Stimulated activated CD4-positive, alpha-beta T cell treated with anti-CD3 and anti-CD28 coated beads, TNF-alpha, amount 100 ng/mL, for 24 hours (primary cell): ENCODE measurements at places on chromosomes 5 and 9.

- no peak for DNase-seq
Measured at GRCh38 chr5:111472579-111472978, 39.8 kb downstream of the STARD4 start.

- DNase-seq, result no peak
Measured at GRCh38 chr9:32877639-32878217, 94.4 kb downstream of the TMEM215 start.

DNA sequence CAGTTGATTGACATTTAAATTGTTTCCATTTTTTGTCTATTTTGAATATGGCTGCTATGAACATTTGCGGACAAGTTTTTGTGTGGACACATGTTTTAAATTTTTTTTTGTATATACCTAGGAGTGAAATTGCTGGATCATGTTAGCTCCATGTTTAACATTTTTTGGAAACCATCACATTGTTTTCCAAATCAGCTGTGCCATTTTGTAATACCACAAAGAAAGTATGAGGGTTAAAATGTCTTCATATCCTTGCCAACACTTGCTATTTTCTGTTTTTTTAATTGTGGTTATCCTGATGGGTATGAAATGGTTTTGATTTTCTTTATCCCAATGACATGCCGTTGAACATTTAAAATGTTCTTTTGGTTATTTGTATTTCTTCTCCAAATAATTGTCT, 52.1 kb downstream of the CARTPT start:
- no peak for DNase-seq

DNA sequence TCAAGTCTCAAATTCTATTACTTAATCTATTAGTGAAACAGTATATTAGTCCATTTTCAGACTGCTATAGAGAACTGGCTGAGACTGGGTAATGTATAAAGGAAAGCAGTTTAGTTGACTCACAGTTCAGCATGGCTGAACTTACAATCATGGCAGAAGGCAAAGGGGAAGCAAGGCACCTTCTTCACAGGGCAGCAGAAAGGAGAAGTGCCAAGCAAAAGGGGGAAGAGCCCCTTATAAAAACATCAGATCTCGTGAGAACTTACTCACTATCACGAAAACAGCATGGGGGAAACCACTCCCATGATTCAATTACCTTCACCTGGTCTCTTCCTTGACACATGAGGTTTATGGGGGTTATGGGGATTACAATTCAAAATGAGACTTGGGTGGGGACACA, 67.9 kb upstream of the CHSY3 start:
- no peak for DNase-seq

GRCh38 chr5:136308212-136308795, 57.0 kb downstream of the TRPC7 start:
- no peak for DNase-seq

GRCh38 chr9:110968096-110968495, 70.2 kb downstream of the LPAR1 start:
- DNase-seq, result no peak

DNA sequence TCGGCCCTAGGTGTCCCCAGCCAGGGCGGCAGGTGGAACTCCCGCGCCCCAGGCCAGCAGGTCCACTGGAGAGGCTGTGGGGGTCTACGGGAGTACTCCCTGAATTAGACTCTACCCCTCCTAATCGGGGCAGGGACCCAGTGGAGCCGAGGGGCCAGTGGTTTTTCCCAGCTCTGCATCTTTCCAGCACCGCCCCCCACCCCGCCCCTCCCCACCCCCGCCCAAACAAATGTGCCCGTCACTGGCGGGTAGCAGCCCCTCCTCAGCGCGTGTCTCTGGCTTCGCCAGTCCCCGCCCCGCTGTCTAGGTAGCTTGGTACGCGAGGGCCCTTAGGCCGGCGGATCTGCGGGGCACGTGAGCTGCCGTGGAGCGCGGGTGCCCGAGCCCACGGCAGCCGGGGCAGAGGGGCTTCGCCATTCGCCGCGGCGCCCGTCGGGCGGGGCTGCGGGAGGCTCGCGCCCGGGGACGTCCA, 7.0 kb downstream of the UNC5A start:
- no peak for DNase-seq

DNA sequence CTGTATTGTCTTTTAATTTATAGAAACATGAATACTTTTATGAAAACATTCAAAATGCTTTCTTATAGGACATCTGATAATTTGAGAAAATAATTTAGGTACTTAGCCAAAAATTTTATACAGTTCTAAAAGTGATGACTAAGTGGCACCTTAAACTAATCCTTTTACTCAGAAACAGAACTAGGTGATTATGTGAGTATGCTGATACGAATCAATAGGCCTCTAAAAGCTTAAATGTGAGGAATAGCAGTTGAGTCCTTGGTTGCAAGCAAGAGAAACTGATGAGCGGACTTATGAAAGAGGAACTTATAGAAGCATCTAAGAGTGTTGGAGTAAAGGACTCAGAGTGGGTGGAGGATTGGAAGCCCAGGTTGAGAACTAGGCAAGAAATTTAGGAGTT, 26.4 kb downstream of the ANXA1 start:
- no peak for DNase-seq

- no peak for DNase-seq
Measured at GRCh38 chr5:138849439-138849838, 25.7 kb downstream of the LRRTM2 start.

- peak; percentile 26 for DNase-seq
Measured at GRCh38 chr5:134526483-134527155, 1.1 kb downstream of the JADE2 start.

- no peak for DNase-seq
Measured at GRCh38 chr5:115184770-115185169, 15.1 kb upstream of the TRIM36 start.

DNA sequence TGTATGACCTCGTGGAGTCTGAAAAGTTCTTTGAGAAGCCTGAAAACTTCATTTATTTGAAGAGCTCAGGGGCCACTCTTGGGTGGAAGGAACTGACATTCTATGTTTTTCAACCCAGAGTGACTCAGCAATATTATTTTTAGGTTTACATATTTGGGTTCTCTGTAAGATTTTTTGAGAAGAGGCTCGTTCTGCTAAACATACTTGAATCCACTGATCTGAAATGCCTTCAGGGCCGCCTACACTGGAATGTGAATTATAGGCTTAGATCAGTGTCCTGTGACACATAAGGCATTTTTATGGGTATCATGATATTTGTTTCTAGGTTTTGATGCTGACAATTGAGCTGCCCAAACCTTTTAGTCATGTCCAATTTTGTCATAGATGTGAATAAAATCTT, 86.2 kb downstream of the PSAT1 start:
- DNase-seq, result no peak

DNA sequence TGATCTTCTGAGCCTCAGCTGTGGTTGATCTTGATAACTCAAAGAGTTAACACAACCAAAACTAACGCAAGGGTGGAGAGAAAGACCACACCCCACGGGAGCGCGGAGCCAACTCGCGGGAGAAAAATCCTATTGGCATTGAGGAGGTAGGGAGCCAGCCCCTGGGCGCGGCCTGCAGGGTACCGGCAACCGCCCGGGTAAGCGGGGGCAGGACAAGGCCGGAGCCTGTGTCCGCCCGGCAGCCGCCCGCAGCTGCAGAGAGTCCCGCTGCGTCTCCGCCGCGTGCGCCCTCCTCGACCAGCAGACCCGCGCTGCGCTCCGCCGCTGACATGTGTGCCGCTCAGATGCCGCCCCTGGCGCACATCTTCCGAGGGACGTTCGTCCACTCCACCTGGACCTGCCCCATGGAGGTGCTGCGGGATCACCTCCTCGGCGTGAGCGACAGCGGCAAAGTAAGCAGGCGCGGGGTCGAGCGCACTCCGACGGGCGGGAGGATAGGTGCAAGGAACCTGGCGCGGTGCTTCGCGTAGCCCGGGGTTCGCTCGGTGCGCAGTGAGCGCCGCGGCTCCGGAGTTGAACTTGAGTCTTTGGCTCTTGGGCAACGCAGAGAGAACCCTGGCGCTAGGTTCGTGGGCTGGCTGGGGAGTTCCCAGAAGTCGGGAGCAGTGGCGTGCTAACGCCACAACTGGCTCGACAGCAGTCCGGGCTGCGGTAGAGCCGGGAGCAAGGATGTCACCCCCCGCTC, at the start of gene GDA:
TSS of gene GDA (plus strand) at position 210 of the 745 bp plus-strand sequence. CDS start at position 330, 120 bp downstream.
- DNase-seq, result no peak

GRCh38 chr5:66933066-66933465, 263.5 kb downstream of the CD180 start:
- no peak for DNase-seq

- no peak for DNase-seq
Measured at GRCh38 chr5:16482891-16483290, 17.3 kb upstream of the ZNF622 start.

DNA sequence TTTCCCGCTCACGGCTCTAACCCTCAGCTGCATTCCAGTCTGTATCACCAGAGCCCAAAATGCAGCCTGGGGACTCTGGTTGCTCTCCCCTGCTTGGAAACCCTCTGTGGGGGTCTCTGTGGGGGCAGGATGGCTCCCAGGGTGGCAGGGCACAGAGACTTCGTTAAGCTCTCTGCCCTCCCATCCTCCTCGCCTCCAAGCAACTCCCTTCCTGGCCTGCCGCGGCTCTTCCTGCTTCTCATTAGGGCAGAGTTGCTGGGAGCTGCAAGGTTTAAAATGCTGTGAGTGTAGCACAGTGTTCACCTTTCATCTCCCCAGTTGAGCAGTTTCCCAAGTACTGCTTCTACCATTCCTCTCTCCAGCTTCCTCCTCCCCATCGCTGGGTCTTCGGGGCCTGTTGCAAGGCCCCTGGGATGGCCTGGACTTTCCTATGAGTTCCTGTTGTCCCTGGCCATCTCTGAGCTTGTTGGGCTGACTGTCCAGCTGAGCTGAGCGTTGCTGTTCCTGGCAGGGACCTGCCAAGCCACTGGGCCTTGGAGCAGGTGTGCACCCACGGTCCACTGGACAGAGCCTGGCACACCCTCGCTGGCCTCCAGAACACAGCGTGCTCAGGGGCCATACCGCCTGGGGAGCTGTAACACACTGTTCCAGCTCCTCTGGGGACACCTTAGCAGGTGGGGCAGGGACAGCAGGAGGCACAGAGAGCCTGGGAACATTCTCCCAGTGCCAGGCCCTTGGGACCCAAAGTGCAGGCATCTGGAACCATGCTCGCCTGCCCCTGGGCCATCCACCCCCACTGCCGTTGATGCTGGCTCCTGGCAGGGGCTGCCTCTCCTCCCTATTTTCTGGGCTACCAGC, 188.4 kb downstream of the C9orf50 start:
- DNase-seq, result no peak

- DNase-seq, result no peak
Measured at GRCh38 chr5:168948746-168949145, 352.2 kb downstream of the SLIT3 start.

GRCh38 chr5:167557359-167557758, 734.1 kb upstream of the WWC1 start:
- DNase-seq, result no peak

DNA sequence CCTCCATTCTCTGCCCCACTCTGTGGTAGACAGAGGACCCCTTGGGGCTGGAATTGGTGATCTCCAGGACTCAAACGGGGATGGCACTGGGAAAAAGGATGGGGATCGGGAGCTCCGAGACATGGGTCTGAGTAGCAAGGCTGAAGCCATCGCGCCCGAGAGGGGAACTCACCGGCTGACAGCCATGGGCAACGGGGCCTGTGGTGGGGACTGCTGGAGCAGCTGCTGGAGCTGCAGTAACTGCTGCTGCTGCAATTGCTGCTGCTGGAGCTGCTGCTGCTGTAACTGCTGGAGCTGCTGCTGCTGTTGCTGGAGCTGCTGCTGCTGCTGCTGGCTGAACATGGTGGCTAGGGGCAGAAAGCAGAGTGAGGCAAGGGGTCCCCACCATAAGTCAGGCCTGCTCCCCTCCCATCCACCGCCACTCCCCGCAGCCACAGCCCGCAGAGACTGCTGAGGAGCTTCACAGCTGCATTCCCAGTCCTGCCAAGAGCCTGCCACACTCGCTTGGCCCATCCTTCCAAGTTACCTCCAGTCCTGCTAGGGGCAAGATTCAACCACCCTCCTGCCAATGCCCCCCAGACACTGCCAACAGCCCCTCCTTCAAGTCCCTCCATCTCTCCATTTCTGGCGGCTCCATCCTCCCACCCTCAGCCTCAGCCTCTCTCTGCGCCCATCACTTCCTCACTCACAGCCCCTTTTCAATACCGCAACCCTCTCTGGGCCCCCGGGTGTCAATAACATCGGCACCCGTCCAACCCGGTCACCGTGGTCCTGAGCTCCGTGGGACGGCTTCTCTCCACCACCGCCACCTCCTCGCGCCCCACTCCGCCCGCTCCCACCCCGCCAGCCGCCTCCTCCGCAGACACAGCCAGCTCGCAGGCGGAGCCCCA, 611 bp downstream of the CIZ1 start:
- peak; percentile 6 for DNase-seq
